ENCODE measurements at places on chromosomes 6 and 20.

DNA sequence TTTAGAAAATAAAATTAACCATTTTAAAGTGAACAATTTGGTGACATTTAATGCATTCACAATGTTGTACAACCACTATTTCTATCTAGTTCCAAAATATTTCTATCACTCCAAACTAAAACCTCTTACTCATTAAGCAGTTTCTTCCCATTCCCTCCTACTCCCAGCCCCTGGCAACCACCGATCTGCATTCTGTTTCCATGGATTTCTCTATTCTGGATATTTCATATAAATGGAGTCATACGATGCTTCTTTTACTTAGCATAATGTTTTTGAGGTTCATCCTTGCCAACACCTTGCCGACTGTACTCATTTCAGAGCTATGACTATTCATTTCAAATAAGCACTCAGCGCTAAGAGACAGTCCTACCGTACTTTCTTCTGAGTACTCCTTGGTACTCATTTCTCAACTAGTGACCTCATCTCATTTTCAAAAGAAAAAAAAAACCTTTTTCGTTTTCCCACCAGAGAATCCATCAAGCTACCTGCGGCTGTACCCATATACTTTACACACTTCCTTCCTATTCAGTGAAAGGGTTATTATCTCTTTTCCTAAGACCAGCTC lies 259.2 kb downstream of the UTRN start:
- DNase-seq, result no peak

DNA sequence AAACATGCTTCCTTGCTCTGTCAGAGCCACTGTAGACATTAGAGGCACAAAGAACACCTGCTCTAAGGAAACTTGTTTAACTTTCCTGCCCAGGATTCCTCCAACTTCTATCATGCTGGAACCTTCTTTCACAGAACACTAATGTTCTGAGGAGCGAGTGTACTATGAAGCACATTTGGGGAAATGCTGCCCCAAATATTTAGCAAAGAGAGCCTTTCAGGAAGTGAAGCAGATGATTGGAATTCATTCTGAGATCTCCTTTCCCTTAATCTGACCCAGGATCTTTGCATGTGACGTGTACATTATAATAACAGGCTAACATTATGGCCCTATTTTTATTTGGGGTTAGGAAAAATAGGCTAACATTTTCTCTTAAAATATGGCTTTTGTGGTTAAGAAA lies 21.0 kb upstream of the FYN start:
- DNase-seq, result no peak

GRCh38 chr6:169287675-169288074 lies 34.0 kb upstream of the THBS2 start:
- no peak for DNase-seq

DNA sequence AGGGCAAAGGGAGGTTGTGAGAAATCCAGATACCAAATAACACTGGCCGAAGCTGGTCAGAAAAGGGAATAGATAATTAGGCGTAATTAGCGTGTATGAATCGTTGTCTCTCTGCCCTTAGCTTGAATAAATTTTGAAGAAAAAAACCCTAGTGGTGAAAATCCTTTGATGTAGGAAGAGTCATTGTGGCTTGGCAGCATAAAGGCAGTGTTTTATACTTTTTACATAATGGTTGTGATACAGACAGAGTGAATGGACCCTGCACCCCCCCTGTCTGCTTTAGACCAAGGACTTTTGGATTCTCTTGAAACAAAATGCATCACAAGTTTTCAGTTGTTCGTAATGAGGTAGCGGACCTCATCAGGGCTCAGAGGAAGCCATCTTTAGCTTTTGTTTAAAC lies 126.5 kb downstream of the AFG1L start:
- no peak for DNase-seq

- no peak for DNase-seq
Measured at GRCh38 chr20:35918021-35918420, 36.3 kb downstream of the SCAND1 start.

GRCh38 chr6:16352258-16352635 lies 113.9 kb downstream of the GMPR start:
- no peak for DNase-seq

DNA sequence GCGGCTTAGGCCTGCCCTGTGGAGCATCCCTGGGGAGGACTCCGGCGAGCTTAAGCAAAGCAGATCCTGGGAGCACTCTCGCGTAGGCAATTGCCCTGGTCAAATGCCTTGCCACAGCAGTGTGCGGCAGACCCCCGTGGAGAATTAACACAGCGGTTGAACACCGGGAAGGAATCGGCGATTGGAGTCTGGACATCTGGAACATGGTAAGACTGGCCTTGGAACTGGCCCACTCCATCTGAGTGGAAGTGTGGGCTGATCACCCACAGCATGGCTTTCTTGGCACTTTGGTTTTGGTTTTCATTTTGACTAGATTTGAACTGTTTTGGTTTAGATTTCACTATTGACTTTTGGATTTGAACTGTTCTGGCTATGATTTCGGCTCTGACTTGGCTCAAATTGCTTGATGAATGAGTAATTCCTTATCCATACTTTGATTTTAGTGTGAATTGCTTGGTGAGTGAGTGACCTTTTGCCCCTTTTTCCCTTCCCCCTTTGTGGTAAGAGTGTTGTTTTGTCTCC lies 300.7 kb downstream of the RNGTT start:
- no peak for DNase-seq

- no peak for DNase-seq
Measured at GRCh38 chr6:153424719-153425400, 293.8 kb upstream of the RGS17 start.

- DNase-seq, result no peak
Measured at GRCh38 chr6:166830891-166831363, 125.4 kb downstream of the RNASET2 start.

GRCh38 chr6:34425132-34425497 lies 754 bp downstream of the RPS10 start:
- no peak for DNase-seq

GRCh38 chr20:12775041-12775440 lies 233.7 kb upstream of the SPTLC3 start:
- no peak for DNase-seq

DNA sequence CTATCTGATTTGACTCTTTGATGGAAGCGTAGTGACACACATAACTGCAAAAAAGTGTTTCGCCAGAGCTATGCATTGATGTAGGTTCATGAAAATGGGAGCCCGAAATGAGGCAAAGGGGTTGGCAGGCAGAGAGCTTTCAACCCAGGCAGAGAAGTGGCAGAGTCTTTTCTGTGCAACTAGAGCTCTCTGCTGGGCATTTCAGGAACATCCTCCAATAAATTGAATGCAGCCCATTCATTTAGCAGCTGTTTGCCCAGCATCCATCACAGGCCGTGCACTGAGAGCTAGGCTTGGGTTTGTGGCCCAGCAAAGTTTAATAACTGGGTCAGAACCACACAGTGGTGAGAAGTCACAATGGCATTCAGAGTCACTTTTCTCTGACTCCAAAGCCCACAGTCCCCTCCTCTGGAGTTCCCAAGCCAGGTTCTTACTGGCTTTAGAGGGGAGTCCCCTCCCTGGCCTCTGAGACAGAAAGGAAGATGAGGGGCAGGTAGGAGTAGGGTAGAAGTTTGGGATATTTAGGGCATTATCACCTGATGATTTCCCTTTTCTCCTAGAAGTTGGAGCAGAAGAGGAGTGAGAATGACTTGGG lies 31.8 kb upstream of the ELMO2 start:
- no peak for DNase-seq

DNA sequence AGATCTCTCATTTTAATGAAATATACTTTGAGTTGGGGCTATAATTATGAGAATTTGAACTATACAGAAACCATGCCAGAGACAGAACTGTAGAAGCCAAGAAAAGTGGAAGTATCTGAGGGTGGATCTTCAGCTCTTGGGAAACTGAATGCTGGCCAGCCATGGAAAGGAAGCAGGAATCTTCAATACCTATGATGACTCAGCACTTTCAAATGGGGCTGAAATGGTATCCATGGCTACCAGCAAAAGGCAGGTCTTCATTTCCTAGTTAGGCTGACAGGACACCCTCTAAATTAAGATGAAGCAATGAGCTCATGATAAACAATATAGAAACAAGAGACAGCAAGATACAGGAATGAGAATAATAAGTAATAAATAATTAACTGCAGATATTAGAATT lies 171.3 kb downstream of the COL21A1 start:
- no peak for DNase-seq

GRCh38 chr20:59976156-59976782 lies 18.0 kb downstream of the CDH26 start:
- DNase-seq, result no peak

GRCh38 chr6:41284726-41285125 lies 1.8 kb downstream of the TREM1 start:
- DNase-seq, result no peak

GRCh38 chr6:33080127-33081089 lies 4.6 kb downstream of the HLA-DPB1 start:
- no peak for DNase-seq

GRCh38 chr6:7137335-7138045 lies 29.7 kb downstream of the RREB1 start:
- no peak for DNase-seq

- no peak for DNase-seq
Measured at GRCh38 chr6:73766040-73766439, 70.0 kb downstream of the CD109 start.

DNA sequence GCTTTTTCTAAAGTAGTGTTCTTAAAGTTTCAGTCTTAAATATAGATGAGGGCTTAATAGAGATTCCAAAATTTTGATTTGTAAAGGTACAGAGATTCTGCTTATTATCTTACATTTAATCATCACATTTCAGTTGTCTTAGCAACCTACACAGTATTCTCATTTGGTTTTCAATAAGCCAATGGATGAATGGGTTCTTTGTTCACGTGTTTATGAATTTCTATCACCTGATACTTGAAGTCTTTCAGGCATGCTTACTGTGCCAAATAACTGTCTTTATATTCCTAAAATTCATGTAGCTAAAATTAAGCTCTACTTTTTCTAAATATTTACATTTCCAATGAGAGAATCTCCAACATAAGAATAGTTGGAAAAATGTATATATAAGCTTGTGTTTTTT lies 152.7 kb downstream of the EYA4 start:
- DNase-seq, result no peak

DNA sequence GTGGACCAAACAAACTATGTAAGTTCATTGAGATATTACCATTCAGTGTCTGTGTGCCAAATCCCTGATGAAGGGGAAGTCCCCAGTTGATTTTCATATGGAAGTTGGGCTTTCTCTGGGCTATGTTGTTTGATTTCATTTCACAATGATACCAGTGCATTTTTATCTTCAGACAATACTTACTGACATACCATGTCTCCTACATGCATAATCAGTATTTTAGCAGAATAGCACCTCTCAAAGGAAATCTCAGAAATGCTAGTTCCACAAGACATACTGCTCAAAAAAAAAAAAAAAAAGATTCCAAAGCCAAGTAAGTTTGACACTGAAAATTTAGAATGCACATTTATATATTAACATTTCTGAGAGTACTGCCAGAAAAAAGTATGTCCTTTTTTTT lies 168.8 kb upstream of the RNF217 start:
- DNase-seq, result no peak

DNA sequence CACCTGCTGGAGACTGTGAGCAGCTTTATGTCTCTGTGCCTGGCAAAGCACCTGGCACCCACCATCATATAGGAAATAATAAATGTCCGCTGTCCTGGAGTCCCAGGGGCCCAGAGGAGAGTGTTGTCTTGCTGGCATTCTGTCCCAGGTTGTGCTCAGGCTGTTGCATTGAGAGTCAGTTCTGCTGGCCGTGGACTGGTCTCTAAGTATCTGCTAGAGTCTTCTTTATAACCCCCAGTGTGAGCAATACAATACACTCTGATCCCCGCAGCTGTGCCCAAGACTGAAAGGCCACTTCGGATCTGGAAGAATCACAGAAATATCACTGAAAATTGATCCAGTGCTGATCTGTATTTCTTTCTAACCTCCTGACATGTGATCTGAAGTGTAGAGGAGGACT lies 38.3 kb upstream of the HINT3 start:
- DNase-seq, result no peak

DNA sequence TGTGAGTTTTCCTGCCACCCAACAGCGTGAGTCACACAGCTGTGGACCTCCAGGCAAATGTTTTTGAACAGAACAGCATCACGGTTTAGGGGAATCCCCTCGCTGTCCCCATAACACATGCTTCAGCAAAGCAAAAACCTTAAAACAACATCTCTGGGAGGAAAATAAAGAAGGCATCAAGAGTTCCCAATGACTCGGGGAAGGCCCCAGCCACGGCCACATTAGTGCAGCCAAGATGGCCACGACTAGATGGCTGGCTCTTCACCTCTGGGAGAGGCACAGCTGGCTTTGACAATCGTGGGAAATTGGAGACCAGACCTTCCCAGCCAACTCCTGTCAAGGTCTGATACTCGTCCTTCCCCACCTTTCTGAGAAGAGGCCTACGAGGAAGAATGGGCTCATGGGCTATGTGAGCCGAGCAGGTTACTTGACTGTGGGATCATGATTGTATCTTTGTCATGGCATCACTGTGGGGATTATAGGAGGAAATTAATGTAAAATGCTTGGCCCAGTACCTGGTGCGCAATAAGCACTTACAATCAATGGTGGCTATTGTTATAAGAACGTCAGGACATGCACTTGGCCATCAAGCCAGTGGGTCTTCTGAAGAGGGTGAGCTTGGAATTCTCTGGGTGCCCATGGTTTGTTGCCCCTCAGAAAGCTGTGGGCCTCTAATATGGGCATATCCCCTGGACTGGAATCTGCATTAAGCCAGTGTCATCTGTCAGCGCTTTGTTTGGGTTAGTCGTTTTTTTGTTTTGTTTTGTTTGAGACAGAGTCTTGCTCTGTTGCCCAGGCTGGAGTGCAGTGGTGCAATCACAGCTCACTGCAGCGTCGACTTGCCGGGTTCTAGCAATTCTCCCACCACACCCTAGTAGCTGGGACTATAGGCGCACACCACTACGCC lies 43.6 kb downstream of the FGD2 start:
- peak; percentile 84 for DNase-seq

GRCh38 chr6:122059918-122060317 lies 339.5 kb upstream of the HSF2 start:
- DNase-seq, result no peak

- DNase-seq, result no peak
Measured at GRCh38 chr20:42026599-42026998, 408.4 kb upstream of the CHD6 start.

- DNase-seq, result no peak
Measured at GRCh38 chr6:82362144-82362543, 1.5 kb upstream of the TPBG start.

- no peak for DNase-seq
Measured at GRCh38 chr6:107712237-107712664, 111.9 kb downstream of the SCML4 start.

GRCh38 chr6:24858177-24858653 lies 59.5 kb upstream of the ARMH2 start:
- DNase-seq, result no peak

GRCh38 chr6:23441808-23442461 lies 684.1 kb upstream of the NRSN1 start:
- no peak for DNase-seq

- DNase-seq, result no peak
Measured at GRCh38 chr6:139044250-139044649, 15.7 kb downstream of the ABRACL start.

GRCh38 chr6:54115966-54116365 lies 4.7 kb downstream of the MLIP start:
- DNase-seq, result no peak
